DMS79 (cell line): ENCODE measurements at places on chromosomes 2 and 18.

GRCh38 chr2:231181860-231182512, 16.4 kb upstream of the ARMC9 start:
- DNase-seq, result no peak

DNA sequence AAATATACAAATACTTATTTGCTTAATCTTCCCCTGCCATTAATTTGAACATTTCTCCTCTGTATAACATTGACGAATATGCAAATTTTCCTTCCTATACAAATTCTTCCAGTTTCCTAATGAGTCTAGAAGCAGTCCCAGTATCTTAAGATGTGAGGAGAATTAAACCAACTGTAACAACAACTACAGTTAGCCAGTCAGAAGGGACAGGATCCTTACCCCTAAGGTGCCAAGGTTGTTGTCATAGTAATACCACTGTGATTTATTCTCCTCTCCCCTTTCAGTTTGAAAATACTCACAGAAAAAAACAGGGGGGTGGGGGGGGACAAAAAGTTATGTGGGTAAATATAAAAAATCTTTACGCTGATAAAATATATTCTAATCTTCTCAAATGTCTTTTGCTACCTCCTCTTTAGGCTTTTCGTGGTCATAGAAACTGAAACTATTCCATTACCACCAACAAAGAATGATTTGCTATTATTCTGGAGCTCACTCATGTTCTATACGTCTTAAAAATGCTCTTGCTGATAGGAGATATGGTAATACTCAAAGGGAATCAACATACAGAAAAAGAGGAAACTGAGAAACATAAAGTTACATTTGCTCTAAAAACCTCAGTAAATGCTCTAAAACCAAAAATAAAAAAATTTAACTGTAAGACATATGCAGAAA, 107.6 kb downstream of the MEMO1 start:
- no peak for DNase-seq

DNA sequence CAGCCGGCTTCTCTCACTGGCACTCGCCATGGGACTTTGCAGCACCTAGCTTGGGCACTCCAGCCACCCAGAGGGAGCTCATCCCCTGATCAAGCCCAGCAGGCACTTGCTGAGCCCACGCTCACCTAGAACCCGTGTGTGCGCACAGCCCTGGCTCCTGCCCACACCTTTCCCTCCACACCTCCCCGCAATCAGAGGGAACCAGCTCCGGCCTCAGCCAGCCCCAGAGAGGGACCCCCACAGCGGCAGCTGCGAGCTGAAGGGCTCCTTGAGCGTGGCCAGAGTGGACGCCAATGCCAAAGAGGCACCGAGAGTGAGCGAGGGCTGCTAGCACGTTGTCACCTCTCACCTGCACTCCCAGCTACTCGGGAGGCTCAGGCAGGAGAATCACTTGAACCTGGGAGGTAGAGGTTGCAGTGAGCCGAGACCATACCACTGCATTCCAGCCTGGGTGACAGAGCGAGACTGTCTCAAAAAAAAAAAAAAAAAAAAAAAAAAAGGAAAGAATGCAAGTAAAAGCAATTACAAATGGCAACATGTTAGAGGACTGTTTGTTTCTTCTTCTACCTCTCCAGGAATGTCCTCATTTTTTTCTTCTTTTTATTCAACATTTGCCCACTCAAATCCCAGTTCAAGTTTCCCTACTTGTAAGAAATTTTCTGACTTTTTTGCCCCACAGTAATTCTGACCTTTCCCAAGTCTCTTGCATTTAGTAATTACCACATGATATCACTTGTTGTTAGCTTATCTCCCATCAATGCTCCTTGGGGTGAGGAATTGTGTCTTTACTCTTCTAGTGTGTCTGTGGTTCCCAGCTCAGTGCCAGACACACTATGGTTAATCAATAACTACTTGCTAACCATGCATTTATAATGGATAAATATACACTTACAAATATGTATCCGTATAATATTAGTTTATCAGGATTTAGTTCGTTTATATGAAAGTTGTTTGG, 40.6 kb upstream of the ST3GAL5 start:
- DNase-seq, result no peak

DNA sequence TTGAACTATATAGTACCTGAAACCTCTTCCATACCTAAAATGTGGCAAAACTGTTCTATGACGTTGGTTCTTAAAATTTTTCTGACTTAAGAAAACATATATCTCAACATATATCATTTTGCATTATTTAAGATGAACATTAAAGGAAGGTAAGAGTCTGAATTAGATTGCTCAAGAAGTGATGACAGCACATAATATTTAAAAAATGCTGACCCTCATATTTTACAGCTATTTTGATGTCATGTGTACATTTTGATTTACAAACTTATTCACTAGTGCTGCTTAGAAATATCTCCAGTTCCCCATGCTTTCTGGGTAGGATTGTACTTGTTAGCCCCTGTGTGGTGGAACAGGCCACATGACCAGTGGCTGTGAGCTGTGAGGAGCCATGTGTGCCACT, 666.1 kb downstream of the SATB2 start:
- no peak for DNase-seq

- DNase-seq, result no peak
These were observed 43.6 kb downstream of the GRHL1 start for GRCh38 chr2:9995059-9995458.

DNA sequence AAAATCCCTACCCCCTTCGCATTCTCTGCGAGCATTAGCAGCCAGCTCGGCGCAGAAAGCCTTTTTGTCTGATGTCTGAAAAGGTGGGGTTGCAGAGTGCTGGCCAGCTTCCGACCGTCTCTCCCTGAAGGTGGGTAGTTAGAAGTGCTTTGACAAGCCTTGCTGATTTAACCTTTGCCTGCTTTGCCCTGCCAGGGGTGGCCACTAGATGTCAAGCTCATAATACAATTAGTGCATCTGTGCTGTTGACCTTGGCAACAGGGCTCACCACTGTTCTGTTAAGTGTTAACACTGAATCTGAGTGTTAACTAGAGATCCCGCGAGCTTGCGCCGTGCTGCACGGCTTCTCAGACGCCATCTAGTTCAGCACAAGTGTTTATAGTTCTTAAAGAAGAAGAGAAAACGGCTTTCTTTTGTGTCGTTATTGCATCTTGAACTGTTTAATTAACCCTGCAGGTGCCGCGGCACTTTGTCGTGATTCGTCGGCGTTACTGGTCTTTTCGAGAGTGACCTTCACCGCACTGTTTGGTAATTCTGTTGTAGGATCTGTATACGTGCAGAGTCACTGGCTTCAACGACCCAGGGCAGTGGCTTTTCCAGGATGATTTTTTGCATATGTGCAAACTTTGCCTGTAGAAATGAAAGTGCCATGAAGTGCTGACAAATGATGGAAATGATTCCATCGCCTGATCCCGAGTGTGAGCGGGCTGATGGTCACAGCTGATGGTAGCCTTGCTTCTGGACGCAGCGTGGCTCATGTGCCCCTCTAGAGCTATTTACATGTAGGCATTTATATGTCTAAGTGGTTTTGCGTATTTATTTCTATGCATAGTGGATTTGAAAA, 5.5 kb downstream of the SALL3 start:
- peak; percentile 61 for DNase-seq

DNA sequence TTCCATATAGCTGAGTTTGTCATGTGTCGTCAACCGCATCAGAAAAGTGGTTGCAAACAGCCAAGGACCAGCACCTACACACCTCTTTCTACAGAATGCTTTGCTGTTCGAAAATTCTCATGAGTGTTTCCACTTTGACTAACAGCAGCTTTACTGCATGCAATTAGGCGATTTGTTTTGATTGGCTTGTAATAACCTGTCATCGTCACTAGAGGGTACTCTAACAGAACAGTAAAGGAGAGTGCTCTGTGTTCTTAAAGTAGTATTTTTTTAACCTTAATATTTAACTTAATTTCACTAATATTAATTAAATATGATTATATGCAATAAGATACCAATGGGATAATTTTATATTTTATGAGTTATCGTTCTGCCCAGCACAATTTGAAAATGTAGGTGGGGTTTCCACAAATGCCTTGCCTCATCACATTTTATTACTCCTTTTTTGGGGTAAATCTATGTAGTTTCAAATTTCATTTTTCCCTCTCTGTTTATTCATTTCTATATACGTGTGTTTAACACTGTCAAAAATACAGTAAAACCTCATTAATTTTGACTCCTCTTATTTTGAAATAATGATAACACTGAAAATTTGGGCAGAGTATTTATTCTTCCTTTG, 502.2 kb downstream of the NRXN1 start:
- DNase-seq, result no peak

- no peak for DNase-seq
These were observed 35.9 kb upstream of the TBC1D8 start for GRCh38 chr2:101187131-101187530.

- DNase-seq, result no peak
These were observed 35.2 kb downstream of the SETBP1 start for GRCh38 chr18:44715842-44716241.
